Stimulated activated CD4-positive, alpha-beta T cell treated with anti-CD3 and anti-CD28 coated beads, Interleukin-15, amount 100 ng/mL, for 1 hour (primary cell): ENCODE measurements at places on chromosomes 4 and X.

DNA sequence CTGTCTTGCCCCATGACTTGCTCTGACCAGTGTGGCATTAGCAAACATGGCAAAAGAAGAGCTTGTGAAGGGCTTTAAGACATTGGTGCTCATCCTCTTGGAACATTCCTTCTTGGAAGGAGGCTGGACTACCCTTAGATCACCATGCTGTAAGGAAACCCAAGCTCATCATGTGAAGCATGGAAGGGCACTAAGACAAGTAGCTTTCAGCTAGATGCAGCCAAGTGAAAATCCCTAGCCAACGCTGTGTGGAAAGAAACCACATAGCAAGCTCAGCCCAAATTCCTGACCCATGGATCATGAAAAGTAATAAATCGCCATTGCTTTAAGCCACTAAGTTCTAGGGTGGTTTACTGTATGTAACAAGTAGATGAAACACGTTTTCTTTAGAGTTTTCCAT lies 12.4 kb upstream of the PACRGL start:
- DNase-seq: no peak

DNA sequence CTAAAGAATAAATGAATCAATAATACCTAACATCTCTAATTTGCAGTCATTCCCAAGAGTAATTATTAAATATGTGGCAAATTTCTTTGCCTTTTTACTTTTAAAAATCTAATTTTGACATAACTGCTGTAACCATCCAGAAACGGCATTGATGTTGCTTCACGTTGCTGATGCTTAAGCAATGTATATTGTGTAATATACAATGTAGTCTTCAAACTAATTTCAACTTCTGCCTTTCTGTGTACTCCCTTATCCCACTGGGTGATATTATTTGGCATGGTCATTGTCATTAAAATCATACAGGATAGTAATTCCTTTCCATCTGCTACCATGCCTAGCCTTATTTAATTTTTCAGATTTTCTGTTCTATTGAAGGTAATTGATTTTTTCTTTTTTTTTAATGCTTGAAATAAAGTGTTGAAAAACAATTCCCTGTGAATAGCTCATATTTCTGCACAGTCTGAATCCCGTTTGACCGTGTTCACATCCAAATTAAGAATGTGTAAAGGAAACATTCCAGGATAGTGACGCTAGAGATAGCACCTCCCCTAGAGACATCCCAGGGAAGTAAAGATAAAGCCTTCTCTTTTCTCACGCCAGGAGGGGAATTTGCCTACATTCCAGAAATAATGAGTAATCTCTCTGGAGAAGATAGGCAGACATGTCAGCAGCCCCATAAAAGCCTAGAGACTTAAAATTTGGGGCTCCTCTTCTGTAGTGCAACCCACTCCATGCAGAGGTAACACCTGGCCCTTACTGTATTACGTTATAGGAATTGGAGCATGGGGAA lies 8.6 kb downstream of the FAM200B start:
- no peak for DNase-seq

- DNase-seq: no peak
Observed at GRCh38 chr4:78312989-78313753, 238.4 kb upstream of the ANXA3 start.

DNA sequence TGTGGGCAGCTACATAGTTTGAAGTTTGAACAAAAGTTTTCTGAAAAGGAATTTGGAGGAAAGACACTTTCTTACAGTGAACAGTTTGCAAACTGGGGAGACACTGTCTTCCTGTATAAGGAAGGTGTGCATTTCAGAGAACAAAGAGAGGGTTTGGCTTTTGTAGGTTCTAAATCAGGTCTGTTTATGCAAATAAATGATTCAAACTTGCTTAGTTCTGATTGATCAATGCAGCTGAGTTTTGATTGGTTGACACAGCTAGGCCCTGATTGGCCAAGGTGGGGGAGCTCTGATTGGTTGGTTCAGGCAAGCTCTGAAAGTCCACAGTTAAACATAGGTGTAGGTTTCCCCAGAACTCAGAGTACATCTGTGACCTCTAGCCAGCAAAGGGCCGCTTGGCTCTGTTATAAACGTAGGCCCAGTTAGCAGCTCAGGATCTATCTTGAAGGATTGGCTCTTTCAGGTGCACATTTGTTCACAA lies 63.0 kb upstream of the ENPP6 start:
- no peak for DNase-seq

DNA sequence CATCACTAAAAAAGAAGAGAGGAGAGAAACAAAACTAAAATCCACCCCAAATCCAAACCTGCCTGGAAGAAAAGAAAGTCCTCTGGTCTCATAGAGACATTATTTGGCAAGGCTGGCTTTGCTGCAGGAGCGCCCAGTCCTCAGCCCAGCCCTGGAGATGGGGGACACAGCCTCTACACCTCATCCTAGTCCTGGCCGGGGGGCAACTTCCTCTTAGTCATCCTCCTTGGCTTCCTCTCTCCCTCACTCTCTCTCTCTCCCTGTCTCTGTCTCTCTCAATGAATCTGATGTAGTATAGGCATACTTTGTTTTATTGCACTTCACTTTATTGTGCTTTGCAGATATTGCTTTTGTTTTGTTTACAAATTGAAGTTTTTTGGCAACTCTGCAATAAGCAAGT lies 55.8 kb upstream of the MAGEB10 start:
- DNase-seq: no peak

GRCh38 chr4:53050361-53050774 lies 188.3 kb downstream of the RASL11B start:
- no peak for DNase-seq

GRCh38 chr4:159506801-159507517 lies 404.1 kb downstream of the RAPGEF2 start:
- DNase-seq: no peak

GRCh38 chr4:176638992-176639391 lies 153.7 kb downstream of the VEGFC start:
- DNase-seq: no peak

DNA sequence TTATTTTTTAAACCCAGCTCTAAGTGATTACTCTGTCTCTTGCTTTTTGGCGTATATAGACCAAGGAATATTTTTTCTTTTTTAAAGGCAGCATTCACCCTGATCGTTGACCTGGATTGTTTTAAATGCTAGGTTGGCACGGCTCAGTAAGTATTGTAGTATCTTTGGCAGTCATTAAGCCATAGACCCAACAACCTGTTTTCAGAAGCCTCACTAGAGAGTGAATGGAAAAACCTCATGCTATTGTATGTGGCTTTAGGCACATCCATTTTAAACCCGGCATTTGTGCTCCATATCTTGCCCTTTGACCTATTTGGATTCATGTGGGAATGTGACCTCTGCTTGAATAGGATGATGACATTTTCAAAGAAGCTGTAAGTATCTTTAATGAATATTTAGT lies 183.9 kb downstream of the SNCA start:
- no peak for DNase-seq

DNA sequence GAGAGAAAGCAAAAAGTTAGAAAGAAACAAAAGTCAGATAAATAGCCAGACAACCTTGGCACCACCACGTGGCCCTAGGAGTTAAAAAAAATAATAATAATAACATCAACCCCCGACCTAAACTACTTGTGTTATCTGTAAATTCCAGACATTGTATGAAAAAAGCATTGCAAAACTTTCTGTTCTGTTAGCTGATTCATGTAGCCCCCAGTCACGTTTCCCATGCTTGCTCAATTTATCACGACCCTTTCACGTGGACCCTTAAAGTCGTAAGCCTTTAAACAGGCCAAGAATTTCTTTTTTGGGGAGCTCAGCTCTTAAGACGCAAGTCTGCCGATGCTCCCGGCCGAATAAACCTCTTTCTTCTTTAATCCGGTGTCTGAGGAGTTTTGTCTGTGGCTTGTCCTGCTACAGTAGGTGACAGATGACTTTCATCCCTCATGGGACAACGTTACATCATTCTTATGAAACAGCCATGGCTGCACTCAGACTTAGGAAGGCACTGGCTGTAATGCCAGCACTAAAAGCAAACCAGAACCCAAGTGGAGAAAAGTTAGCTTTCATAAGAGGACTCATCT lies 520 bp downstream of the ACOX3 start:
- no peak for DNase-seq

DNA sequence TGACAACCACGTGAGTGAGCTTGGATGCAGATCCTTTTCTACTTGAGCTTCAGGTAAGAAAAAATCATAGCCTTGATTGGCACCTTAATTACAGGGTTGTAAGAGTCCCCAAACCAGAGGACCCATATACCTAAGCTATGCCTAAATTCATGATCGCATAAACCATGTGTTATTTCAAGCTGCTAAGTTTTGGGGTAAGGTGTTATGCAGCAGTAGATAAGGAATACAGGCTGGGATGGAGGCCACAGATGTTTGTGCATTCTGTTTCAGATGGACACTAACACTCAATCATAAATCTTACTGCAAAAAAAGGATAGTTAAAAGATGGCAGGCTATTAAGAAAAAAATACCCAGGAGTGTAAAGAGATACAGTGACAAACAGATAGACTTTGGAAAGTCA lies 112.3 kb downstream of the ASB9 start:
- no peak for DNase-seq

DNA sequence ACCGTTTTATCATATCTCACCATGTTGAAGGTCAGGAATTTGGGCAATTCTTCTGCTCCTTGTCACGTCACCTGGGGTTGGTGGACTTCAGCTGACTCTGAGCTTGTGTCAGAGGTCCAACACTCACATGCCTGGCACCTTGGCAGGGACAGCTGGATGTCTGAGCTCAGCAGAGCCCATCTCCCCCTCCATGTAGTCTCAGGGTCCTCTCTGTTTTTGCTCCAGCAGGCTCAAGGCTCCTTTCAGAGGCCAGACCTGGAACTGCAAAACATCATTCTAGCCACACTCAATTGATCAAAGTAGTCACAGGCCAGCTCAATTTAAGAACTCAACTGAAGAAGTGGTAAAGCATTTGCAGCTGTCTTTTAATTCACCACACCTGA lies 45.4 kb downstream of the EDNRA start:
- DNase-seq: no peak

DNA sequence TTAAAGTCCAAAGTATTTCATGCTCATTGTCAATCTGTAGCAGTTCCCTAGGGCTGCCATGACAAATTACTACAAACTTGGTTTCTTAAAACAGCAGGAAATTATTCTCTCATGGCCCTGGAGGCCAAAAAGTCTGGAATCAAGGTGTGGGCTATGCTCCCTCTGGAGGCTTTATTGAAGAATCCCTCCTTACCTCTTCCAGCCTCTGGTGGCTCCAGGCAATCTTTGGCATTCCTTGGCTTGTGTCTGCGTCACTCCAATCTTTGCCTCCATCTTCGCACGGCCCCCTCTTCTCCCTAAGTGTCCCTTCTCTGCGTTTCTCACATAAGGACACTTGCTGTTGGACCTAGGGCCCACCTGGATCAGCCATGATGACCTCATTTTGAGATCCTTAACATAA lies 170.4 kb downstream of the SMIM20 start:
- DNase-seq: no peak

- no peak for DNase-seq
Observed at GRCh38 chr4:834368-835147, 8.6 kb upstream of the CPLX1 start.

GRCh38 chr4:2266181-2266580 lies 4.3 kb upstream of the MXD4 start:
- no peak for DNase-seq

DNA sequence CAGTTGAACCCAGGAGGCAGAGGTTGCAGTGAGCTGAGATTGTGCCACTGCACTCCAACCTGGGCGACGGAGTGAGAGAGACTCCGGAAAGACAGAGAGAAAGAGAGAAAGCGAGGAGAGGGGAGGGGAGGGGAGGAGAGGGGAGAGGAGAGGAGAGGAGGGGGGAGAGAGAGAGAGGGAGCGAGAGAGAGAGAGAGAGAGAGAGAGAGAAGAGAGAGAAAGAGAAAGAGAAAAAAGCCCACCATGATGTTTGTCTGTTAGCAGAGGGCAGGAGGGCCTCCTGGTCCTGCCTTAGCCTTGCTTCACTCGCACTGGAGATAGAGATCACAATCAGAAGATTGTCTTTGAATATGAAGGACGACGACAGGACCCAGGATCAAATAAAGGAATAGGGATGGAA lies 18.7 kb upstream of the BCORL1 start:
- no peak for DNase-seq

GRCh38 chr4:120685756-120686278 lies 236.7 kb downstream of the PRDM5 start:
- DNase-seq: no peak

DNA sequence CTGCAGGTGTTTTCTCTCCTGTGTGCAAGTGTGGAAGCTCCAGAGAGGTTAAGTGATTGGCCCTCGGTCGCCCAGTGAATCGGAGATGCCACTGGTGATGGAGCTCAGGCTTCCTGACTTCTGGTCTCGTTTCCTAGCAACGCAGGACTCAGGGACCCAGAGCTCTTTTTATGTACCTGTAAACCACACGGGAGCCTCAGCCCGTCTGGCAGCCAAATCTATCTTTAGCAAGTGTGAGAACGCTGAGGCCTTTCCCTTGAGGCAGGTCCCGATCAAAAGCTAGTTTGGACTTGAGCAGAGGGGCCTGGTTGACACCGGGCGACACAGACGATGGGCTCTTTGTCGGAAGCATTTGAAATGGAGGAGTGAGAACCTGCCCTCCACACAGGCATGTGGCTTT lies 116.8 kb downstream of the SORCS2 start:
- DNase-seq: no peak

GRCh38 chr4:102429553-102429952 lies 71.6 kb upstream of the NFKB1 start:
- DNase-seq: no peak

- DNase-seq: no peak
Observed at GRCh38 chrX:11953615-11954014, 184.7 kb upstream of the FRMPD4 start.

DNA sequence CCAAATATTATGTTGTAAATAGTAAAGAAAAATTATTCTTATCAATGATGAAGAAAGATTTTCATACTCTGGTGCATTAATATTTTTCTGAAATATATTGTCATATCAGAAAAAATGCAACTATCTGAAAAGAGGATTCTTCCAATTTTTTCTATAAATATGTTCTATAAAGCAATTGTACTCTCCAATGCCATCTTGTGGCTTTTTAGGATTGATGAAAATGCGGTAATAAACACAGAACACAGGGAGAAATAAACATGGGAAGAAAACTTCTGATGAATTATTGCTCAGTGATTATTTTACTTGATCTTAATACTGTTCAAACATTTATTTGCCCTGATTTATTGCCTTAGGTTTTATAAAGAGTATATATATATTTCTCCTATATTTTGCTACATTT lies 215.4 kb downstream of the IL1RAPL1 start:
- DNase-seq: no peak

GRCh38 chr4:112277705-112278448 lies 7.8 kb downstream of the TIFA start:
- no peak for DNase-seq

GRCh38 chrX:38327775-38328081 lies 419 bp upstream of the RPGR start:
- DNase-seq: no peak

DNA sequence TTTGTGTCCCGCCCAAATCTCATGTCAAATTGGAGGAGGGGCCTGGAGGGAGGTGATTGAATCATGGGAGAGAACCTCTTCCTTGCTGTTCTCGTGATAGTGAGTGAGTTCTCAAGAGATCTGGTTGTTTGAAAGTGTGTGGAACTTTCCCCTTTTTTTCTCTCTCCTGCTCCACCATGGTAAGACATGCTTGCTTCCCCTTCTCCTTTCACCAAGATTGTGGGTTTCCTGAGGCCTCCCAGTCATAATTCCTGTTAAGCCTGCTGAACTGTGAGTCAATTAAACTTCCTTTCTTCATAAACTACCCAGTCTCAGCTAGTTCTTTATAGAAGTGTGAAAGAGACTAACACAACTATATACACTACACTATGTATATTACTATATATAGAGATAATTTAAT lies 697.8 kb upstream of the HS3ST1 start:
- no peak for DNase-seq
